Pulmonary artery endothelial cell (primary cell): ENCODE measurements at places on chromosomes 13 and 19. TPM values are rescaled to one million over a fixed set of nuclear protein-coding genes. Genes with fewer than 3 reads are reported as not detected.

ZNF44 gene
- total RNA-seq, result 5.0 and 6.7 TPM in 2 replicates

FGF22 gene
- 0.07 TPM in 1 of 2 replicates, not detected in the other for total RNA-seq

SMIM44 gene
- not detected in 2 replicates for total RNA-seq

DNA sequence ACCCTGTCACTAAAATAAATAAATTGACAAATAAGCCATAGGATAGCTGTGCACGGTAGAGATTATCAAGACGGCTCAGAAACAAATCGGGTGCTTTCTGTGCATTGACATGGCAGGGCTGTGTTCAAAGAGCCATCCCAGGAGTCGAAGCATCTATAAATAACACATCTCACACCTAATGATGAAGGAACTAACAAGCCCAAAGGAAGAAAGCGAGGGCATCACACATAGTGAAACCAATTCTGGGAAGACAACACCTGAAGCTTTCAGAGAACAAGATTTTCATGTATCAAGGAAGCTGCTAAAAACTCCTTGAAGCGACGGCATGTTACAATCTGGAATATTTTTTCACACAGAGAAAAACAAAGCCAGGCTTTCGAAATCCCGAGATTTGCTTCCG lies 36.1 kb downstream of the KLF2 start:
- no peak for DNase-seq
